Progenitor cell of endocrine pancreas (in vitro differentiated cells): ENCODE measurements at places on chromosomes 2 and 18. TPM values are rescaled to one million over a fixed set of nuclear protein-coding genes. Genes with fewer than 3 reads are reported as not detected.

DNA sequence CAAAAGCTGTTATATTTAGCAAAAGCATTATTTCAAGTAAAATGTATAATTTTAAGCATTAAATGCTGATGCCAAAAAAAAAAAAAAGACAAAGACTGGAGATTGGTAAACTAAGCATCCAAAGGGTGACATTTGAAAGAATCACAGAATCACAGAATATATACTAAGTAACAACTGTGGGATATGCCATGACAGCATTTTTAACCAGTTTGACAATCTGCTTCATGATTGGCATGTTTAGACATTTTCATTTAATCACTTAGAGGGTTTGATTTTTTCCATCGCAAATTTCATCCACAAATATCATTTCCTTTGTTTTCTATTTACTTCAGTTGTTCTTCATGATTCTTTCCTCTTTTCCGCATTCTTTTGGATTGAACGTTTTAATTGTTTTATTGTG, 66.9 kb upstream of the TMEM18 start:
- DNase-seq = no peak
- peaks cover 3% of the 10 kb centered on the region for H3K36me3 ChIP-seq
- H3K4me1 ChIP-seq = peaks cover 8% of the 10 kb centered on the region
- H3K27me3 ChIP-seq = peaks cover 17% of the 10 kb centered on the region
- no peak overlapping the region for H3K4me3 ChIP-seq
- H3K27ac ChIP-seq = no peak overlapping the region

DNA sequence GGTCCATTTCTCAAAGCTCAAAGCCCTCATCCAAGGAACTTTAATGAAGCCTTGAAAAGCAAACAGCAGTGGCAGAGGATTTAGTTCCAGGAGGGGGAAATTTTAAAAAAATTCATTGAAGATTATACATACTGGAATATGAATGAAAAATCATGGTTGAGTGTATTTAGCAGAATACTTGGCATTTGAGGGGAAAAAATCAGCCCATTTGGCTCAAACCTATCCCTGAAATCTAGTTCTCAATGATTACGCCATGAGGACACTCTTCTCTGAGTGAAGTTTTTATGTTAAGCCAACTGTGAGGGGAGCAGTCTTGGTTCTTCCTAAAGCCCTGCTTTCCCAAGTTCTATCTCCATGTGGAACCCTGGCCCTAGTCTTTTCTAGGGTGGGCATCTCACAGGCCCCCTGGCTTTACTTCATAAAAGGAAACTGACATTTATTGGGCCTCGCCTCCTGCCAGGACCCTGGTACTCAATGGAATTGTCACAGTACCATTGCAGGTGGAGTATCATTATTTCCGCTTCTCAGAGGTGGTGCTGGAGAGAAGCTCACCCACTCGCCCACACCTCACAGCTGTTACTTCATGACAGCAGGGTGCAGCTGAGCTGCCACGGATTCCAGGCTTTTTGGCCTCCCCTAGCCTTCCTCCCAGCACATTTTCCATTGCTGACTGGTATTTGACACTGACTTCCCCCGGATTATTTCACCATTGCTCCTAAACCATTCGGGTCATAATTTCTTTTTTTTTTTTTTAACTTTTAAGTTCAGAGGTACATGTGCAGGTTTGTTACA, 56.8 kb downstream of the NXPH2 start:
- H3K27ac ChIP-seq = no peak overlapping the region
- H3K36me3 ChIP-seq = no peaks in the 10 kb centered on the region
- no peak overlapping the region for H3K4me3 ChIP-seq

- H3K27me3 ChIP-seq = no peaks in the 10 kb centered on the region
- DNase-seq = no peak
- H3K4me3 ChIP-seq = no peak overlapping the region
- H3K4me1 ChIP-seq = no peaks in the 10 kb centered on the region
- no peaks in the 10 kb centered on the region for H3K36me3 ChIP-seq
- H3K27ac ChIP-seq = no peak overlapping the region
These were observed 183.0 kb downstream of the PMAIP1 start for GRCh38 chr18:60082790-60083189.

The CFC1 gene
- total RNA-seq = 27.7 and 30.9 TPM in 2 replicates

DNA sequence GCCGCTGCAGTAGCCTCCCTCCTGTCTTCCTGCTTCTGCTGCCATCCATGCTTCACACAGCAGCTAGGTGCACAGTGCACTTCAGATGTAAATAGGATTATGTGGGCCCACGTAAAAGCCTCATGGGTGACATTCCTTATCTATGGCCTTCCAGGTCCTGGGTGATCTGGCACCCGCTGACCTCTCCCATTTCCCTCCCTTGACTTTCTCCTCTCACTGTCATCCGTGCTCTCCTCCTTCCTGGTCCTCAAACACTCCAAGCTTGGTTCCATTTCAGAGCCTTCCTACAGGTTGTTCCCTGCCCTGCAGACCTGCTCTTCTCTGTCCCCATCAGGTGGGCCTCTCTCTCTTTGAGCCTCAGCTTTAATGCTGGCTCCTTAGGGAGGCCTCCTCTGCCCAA, 4.0 kb upstream of the SMYD5 start:
- H3K4me1 ChIP-seq = peaks cover 14% of the 10 kb centered on the region
- H3K4me3 ChIP-seq = no peak overlapping the region
- no peaks in the 10 kb centered on the region for H3K36me3 ChIP-seq
- no peak overlapping the region for H3K27ac ChIP-seq
- DNase-seq = no peak
- H3K27me3 ChIP-seq = peaks cover 31% of the 10 kb centered on the region

The GALNT3 gene
- total RNA-seq = 18.4 and 20.2 TPM in 2 replicates

The GPR45 gene
- not detected in 2 replicates for total RNA-seq

The FOXD4L1 gene
- 0.20 and 0.48 TPM in 2 replicates for total RNA-seq

DNA sequence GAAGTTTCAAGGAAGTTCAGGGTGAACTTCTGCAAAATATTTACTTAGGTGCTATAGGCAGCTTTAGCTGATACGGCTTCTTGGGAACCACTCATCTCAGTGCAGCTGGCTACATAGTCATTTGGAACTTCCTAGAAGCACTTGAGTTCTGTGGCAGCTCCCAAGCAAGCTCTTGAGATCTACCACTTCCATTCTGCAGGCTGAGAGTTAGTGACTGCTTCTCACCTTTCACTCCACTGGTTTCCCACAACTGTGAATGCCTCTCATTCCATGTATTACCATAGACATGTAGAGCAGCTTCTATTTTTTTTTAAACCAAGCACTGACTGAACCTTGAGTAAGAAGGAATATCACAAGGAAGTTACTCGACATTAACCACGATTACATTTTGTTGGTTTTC, 994.1 kb upstream of the ACVR2A start:
- peaks cover 3% of the 10 kb centered on the region for H3K27me3 ChIP-seq
- H3K36me3 ChIP-seq = no peaks in the 10 kb centered on the region
- no peak overlapping the region for H3K4me3 ChIP-seq
- no peak for DNase-seq
- H3K4me1 ChIP-seq = no peaks in the 10 kb centered on the region

- H3K4me1 ChIP-seq = peaks cover 3% of the 10 kb centered on the region
These were observed 61.3 kb upstream of the RAPGEF4 start for GRCh38 chr2:172674034-172674967.

GRCh38 chr2:68741805-68742306, 7.2 kb downstream of the ARHGAP25 start:
- no peak for DNase-seq
- H3K36me3 ChIP-seq = no peaks in the 10 kb centered on the region
- no peak overlapping the region for H3K27ac ChIP-seq
- H3K4me3 ChIP-seq = no peak overlapping the region

DNA sequence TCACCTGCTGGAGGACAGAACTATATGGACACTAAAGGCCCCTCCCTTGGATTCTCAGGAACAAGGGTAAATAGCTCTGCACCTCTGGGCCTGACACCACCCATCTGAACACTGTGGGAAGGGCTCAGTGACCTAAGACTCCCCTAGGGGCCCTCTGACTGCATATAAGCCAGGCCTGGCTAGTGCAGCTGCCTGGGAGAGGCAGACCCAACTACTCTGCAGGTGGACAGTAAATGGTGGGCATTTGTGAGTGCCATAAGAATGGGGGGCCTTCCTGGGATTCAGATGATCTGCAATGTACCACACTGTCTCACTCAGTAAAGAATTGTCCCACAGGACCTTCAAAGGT, 11.2 kb upstream of the WIPF1 start:
- no peaks in the 10 kb centered on the region for H3K36me3 ChIP-seq
- no peak overlapping the region for H3K27ac ChIP-seq
- peaks cover 12% of the 10 kb centered on the region for H3K4me1 ChIP-seq

GRCh38 chr2:122856696-122857095, 1101.2 kb downstream of the TSN start:
- no peaks in the 10 kb centered on the region for H3K36me3 ChIP-seq
- H3K27me3 ChIP-seq = no peaks in the 10 kb centered on the region
- H3K4me3 ChIP-seq = no peak overlapping the region
- DNase-seq = no peak
- no peaks in the 10 kb centered on the region for H3K4me1 ChIP-seq
- H3K27ac ChIP-seq = no peak overlapping the region

DNA sequence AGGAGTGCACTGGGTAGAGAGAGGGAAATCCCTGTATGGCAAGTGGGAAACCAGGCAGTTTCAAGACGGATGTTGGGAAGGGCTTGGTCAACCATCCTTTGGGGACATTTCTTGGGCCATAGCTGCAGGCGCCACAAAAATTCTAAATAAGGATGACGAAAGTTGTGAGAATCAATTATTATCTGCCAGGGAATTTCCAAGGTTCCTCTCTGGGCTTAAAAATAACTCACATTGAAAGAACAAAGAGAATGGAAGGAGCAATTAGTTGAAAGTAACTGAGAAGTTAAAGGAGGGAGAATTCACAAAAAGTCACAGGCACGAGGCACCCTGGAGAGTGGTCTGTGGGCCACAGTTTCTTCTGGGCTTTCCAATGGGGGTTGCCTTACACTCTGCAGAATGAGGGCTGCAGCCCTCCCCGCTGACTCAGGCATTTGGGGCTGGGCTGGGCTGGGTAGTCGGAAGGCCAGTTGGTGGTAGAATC, 195.7 kb downstream of the SMAD7 start:
- H3K4me3 ChIP-seq = no peak overlapping the region
- no peak for DNase-seq
- H3K36me3 ChIP-seq = peaks cover 5% of the 10 kb centered on the region
- no peak overlapping the region for H3K27ac ChIP-seq
- H3K4me1 ChIP-seq = peaks cover 1% of the 10 kb centered on the region
- no peaks in the 10 kb centered on the region for H3K27me3 ChIP-seq

- H3K4me1 ChIP-seq = no peaks in the 10 kb centered on the region
- H3K27me3 ChIP-seq = no peaks in the 10 kb centered on the region
- H3K4me3 ChIP-seq = no peak overlapping the region
- H3K27ac ChIP-seq = no peak overlapping the region
- no peak for DNase-seq
These were observed 13.0 kb downstream of the TTC32 start for GRCh38 chr2:19888831-19889230.

- H3K27me3 ChIP-seq = no peaks in the 10 kb centered on the region
- H3K4me1 ChIP-seq = peaks cover 5% of the 10 kb centered on the region
- H3K4me3 ChIP-seq = no peak overlapping the region
- no peak for DNase-seq
- H3K27ac ChIP-seq = no peak overlapping the region
These were observed 9.3 kb downstream of the EIPR1 start for GRCh38 chr2:3368261-3368722.

The SERPINB11 gene
- total RNA-seq = not detected in 2 replicates

- H3K27ac ChIP-seq = no peak overlapping the region
- no peak for DNase-seq
- H3K36me3 ChIP-seq = no peaks in the 10 kb centered on the region
- no peak overlapping the region for H3K4me3 ChIP-seq
These were observed 59.3 kb downstream of the CD8B2 start for GRCh38 chr2:106546391-106546990.

- H3K27me3 ChIP-seq = peaks cover 13% of the 10 kb centered on the region
- H3K4me1 ChIP-seq = no peaks in the 10 kb centered on the region
- no peak overlapping the region for H3K4me3 ChIP-seq
- no peak overlapping the region for H3K27ac ChIP-seq
- H3K36me3 ChIP-seq = peaks cover 1% of the 10 kb centered on the region
These were observed 89.5 kb downstream of the SLC4A10 start for GRCh38 chr2:161713706-161714105.

DNA sequence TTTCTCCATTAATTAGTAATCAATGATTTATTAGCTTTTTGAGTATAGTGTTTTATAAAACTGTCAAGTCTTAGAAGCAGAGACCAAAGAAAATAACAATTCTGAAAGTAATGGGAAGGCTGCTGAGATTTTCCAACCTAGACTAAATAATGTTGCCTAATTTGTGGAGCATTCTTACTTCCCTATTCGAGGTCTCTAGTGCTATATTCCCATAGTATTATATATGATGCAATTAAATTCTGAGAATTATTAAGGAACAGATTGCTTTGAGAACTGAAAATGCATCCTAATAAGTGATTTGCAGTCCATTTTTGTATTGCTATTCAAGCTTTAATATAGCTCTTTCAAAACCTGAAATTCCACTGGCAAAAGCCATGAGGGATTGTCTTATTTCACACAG, 27.7 kb upstream of the DOCK10 start:
- no peak for DNase-seq
- no peaks in the 10 kb centered on the region for H3K36me3 ChIP-seq
- H3K4me1 ChIP-seq = no peaks in the 10 kb centered on the region
- peaks cover 4% of the 10 kb centered on the region for H3K27me3 ChIP-seq

DNA sequence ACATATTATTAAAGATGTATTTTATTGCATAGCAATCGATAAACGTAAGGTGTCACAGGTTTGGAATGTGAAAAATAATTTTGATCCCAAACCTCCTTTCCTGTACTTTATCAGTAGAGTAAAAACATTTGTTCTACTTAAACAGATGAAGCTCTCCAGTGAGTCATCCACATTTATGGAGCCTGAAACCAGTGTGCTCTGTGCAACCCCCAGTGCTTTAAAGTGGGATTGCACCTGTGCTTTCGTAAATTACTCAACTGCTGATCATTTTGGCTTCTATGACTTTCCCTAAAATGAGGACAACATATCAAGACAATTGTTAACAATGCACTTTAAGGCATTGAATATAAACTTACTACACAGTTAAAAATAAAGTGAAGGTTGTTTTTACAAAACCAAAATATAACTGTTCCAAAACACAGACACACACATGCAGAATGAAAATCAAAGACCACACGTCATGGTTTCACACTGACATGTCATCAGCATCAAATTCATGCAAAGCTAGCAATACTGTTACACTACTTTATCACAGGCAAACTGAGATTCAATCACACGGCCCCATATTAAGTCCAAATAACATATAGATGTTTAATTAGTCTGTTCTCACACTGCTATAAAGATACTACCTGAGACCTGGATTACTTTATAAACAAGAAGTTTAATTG, 9.7 kb downstream of the TMEM18 start:
- H3K27me3 ChIP-seq = no peaks in the 10 kb centered on the region
- no peak overlapping the region for H3K27ac ChIP-seq
- H3K36me3 ChIP-seq = peaks cover 50% of the 10 kb centered on the region

DNA sequence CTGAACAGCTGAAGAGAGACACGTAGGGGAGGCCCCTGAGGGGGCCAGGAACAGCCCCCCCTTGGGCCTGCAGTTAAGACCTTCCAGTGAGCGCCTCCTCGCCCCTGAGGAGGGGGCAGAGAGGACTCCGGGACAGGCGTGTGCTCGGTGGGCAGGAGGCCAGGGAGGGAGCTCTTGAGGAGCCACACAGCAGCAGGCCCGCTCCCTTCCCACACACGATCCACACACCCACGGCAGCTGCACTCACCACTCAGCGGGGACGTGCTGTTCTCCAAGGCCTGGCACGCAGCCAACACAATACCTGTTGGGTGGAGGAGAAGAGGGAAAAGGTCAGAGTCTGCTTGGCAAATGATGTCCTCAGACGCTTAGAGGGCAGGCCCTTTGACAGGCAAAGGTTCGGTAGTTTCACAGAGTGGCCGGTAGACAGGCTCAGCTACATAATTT, 39.0 kb downstream of the TGFA start:
- no peaks in the 10 kb centered on the region for H3K36me3 ChIP-seq
- peaks cover 3% of the 10 kb centered on the region for H3K4me1 ChIP-seq
- H3K4me3 ChIP-seq = no peak overlapping the region
- H3K27me3 ChIP-seq = peaks cover 17% of the 10 kb centered on the region
- DNase-seq = no peak
- H3K27ac ChIP-seq = no peak overlapping the region
